ENCODE measurements at places on chromosomes 3 and 15.
A peak's percentile ranks its signal among the peaks of the same experiment; 100 is the strongest.

DNA sequence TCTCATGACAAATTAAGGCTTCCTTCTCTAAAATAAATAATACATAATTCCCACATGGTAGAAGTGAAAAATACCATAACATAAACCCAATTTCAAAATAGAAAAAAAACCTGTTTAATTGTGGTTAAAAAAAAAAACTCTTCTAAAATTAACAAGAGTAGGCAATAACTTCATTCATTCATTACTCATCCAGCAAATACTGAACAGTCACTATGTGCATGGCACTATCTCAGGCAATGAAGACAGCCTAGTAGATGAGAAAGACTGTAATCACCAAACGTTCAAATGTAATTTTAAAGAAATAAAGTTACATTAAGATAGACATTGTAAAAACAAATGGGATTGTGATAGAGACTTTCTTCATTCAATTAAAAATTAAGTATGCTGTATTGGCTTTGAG is 43.4 kb downstream of the TFDP2 start:
- DNase-seq: no peak

GRCh38 chr3:66039590-66039887 is 821 bp upstream of the MAGI1 start:
- peak; percentile 35 for DNase-seq

GRCh38 chr3:117036259-117036799 is 326.8 kb downstream of the TUSC7 start:
- no peak for DNase-seq

DNA sequence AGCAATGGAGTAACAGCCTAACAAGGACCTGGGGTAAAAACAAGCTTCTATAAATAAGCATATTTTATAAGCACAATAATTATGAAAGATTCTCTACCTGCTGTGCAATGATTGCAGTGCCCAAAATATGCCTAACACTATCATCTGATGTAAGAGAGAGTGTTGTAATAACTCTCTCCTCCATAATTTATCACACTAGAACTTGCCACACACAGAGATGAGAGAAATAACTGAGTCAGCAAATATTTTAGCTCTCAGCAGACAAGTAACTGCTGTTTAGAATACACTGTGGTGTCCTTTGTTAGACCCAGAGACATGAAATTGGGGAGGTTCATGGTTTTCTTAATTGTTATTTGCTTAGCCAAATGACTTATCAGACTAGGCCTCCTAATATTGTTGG is 105.3 kb upstream of the ACP3 start:
- no peak for DNase-seq

DNA sequence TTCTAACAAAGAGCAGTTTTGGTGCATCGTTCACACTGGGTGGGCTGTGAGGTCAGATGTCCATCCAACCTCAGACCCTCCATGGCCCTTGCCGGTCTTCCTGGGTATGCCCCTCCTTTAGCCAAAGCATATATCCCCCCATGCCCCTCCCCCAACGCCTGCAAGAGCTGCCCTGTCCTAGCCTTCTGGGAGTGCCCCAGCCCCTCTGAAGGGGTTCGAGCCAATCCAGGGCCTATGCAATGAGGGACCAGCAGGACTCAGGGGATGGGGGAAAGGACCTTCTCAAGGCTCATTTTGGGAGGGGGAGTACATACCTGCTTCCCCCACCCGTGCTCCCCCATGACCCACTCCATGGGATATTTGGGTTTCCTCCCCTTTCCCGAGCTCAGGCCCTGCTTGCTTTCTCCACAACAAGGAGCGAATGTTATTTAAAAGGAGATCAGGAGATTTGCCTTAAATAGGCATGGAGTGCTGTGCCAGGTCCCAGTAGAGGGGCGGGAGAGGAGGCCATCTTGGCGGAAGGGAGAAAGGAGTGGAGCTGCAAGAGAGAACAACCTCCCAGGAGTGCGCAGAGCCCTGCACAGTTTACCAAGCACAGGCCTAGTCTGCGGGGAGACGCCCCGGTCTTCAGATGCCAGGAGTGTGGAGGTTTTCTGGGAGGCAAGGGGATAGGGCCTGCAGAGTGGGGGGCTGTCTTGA is 18.2 kb downstream of the PIF1 start:
- DNase-seq: no peak
